ENCODE measurements at places on chromosomes 3 and 15. TPM values are rescaled to one million over a fixed set of nuclear protein-coding genes. Genes with fewer than 3 reads are reported as not detected.

- no peak overlapping the region for H3K4me3 ChIP-seq
- H3K4me1 ChIP-seq = no peaks in the 10 kb centered on the region
These were observed 22.2 kb upstream of the ZNF710 start for GRCh38 chr15:89978914-89979313.

Gene ASB7
- total RNA-seq = 15.7 TPM

Gene C3orf49
- total RNA-seq = not detected

Gene SUSD5
- total RNA-seq = 2.3 TPM
